ENCODE measurements at places on chromosomes 4 and X.

GRCh38 chrX:27966955-27967354 is 14.3 kb downstream of the DCAF8L1 start:
- DNase-seq: no peak

- DNase-seq: no peak
These were observed 20.4 kb downstream of the WDR13 start for GRCh38 chrX:48617542-48618340.

GRCh38 chr4:98098764-98099163 is 44.5 kb downstream of the STPG2 start:
- no peak for DNase-seq

- no peak for DNase-seq
These were observed 807 bp downstream of the SEL1L3 start for GRCh38 chr4:25861951-25862410.

DNA sequence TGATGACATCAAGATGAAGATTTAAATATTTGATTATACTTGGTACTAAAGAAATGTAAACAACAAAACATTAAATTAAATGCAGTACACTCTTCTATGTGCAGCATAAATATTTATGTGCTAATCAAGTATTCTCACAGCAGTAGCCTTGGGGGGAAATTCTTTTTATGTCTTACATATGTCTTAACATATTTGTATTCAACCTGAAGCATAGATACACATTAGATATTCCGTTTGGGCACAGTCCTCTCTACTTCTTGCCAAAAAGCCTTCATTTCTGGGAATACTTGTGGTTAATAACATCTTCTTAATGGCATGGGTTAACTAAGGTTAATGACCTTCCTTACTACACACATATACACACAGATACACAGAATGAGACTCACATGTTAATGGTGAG is 19.8 kb downstream of the TMPRSS11F start:
- DNase-seq: no peak

DNA sequence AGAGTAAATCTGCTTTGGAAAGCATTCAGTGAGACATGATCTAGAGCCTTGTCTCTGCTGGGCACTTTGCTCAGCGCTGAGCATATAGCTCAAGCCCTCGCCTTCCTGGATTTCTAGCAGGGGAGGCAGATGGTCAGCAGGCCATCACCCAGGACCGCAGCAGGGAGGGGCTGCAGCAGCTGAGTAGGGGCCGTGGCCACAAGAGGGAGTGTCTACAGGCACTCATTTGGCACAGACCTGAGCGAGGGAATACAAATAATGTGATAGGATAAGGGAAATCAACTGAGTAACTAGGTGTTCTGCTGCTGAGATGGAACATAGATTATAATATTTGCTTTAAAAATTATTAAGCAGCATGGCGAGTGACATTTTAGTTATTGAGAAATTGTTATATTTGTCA is 30.2 kb downstream of the OFD1 start:
- DNase-seq: peak; percentile 35

- no peak for DNase-seq
These were observed 262.7 kb downstream of the RCHY1 start for GRCh38 chr4:75251547-75251946.

DNA sequence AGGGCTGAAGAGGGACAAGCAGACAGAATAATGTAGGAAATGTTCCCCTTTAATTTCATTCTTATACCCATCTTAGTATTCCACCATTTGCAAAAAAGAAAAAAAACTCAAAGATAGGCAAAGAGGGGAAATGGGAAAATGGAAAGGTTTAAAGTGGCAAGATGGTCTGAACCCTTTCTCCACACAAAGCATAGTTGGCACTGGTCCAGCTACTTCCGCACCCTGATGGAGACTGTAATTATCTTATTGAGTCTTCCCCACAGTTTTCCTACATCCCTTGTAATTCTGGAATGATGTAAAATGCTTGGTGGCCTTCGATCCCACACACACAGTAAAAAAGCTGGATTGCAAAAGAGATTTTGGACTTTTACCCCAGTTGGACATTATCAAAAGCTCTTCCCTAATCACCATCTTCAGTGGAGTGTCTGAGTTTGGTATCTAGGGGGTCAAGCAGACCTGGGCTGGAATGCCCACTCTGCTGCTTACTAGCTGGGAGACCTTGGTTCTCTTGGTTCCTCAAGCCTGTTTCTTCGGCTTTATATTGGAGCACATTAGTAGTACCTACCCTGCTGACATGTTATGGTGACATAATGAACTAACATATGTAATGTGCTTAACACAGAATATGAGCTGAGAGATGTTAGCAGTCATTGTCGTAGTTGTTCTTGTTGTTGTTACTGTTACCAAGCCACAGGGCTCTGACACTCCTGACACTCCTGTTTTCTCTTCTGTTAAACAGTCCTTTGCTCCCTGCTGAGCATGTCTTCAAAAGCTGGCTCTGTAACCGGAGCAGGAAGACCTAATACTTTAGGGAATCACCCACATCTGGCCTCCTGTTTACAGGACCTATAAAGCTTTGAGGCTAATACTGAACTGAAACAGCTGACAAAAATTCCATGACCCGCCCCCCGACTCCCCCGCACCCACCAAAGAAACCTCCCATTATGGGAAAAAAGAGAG is 4.7 kb downstream of the SRPX2 start:
- peak; percentile 12 for DNase-seq

DNA sequence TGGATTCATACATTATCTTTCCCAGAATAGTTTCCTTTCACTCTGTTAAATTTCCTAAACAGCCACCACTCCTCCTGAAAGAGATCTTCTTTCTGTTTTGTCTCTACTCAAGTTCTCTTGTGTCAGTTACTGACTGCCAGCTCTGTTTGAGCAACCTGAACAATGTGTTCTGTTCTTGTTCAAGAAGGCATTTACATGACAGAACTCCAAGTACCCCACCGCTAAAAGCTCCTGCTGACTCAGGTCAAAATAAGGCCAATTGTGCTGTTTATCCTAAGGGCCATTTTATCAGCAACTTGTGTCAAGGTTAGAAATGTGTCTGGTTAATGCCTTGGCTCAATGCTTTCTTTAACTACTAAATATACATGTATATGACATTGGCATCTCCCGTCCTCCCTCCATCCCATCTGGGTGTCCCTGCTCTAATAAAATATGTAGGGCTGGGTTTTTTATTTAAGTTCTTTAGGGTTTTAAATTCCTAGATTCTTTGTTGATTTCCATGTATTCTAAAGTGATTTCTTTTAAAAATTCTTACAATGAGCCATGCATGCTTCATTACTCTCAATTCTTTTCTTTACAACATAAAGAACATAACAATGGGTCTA is 144.3 kb upstream of the PAQR3 start:
- DNase-seq: no peak

DNA sequence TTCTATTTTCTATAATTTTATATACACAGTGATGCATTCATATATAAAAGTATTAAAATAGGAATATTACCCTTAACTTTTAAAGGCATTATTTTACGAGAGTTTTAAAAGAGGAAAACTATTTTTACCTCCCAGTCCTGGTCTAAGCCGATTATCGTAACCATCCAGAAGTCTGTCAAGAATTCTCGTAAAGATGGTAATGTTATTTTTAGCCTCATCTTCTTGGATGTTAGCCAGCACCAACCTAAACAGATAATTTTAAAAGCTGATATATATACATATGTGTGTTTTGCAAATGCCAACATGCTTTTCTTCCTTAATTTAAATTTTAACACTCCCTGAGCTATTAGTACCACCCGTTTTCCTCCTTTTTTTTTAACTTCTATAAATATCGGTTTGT is 4.0 kb downstream of the GABRA2 start:
- no peak for DNase-seq

- DNase-seq: no peak
These were observed 1.3 kb downstream of the PKD2 start for GRCh38 chr4:88008743-88009171.

GRCh38 chr4:113880240-113881028 is 99.0 kb downstream of the ARSJ start:
- DNase-seq: no peak

DNA sequence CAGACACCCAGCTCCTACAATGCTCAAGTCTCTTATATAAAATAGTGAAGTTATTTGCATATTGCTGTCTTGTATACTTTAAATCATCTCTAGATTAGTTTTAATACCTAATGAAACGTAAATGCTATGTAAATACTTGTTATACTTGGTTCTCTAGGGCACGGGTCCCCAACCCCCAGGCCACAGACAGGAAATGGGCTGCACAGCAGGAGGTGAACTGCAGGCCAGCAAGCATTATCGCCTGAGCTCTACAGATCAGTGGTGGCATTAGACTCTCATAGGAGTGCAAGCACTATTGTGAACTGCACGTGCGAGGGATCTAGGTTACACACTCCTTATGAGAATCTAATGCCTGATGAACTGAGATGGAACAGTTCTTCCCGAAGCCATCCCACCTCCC is 395.9 kb upstream of the EMCN start:
- DNase-seq: no peak

DNA sequence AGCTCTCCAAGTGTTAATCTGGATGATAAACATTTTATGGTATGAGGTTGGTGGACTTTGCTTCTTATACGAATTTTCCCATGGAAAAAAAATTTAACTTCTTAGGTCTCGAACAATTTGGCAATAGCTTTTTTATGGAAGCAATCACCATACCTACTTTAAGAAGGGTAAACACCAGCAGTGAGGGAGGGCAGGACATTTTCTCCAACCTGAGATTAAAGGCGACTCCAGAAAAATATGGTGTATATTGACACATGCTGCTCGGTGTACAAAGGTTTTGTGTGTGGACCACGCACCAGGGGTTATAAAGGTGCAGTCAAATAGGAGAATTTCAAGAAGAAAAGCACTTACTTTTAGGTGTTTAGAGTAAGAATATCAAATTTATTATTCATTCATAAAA is 34.2 kb upstream of the SULT1E1 start:
- no peak for DNase-seq

- DNase-seq: no peak
These were observed 225.4 kb downstream of the PCDH7 start for GRCh38 chr4:30945586-30945985.

GRCh38 chrX:3184176-3184930 is 143.1 kb downstream of the ARSF start:
- no peak for DNase-seq

DNA sequence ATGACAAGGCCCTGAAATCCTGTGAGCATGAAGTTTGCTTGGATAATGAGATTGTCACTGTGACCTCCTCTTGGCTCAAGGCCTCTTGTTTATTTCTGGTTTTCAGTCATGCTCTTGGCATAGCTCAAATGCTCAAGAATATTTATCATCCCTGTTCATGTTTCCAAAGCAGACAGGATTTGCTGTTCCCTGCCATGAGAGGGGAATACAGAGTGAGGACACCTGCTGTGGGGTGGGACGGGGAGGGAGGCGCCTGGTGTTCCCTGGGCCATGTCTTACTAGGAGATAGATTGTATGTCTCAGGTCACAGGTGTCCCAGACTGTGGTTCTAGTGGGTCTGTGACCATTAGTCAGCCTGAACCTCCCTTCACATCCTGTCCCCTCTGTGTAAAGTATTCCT is 34.9 kb upstream of the SH3RF1 start:
- DNase-seq: no peak

DNA sequence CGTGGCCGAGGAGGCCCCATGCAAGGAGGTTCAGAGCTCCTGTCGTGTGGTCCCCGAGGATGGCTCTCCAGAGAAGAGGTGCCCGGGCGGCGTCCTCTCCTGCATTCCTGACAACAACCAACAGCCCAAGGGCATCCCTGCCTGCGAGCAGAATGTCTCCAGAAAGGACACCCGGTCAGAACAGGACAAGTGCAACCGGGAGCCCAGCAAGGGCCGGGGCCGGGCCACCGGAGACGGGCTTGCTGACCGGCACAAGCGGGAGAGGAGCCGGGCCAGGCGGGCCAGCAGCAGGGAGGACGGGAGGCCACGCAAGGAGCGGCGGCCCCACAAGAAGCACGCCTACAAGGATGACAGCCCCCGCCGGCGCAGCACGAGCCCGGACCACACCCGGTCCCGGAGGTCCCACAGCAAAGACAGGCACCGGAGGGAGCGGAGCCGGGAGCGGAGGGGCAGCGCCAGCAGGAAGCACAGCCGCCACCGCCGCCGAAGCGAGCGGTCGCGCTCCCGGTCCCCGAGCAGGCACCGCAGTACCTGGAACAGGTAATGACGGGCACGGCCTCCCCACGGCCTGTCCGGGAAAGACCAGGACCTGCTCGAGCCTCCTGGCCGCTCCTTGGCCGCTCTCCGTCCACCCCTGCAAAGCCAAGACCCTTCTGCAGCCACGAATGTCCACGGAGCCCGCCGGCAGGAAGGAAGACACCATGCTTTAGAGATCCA is 9.8 kb downstream of the AKAP17A start:
- DNase-seq: no peak
